ENCODE measurements at places on chromosomes 13 and 19. TPM values are rescaled to one million over a fixed set of nuclear protein-coding genes. Genes with fewer than 3 reads are reported as not detected.

TMEM145 gene
- total RNA-seq = 0.94 TPM

GRCh38 chr13:112857914-112858490 is 111.0 kb upstream of the MCF2L start:
- DNase-seq = no peak
- H3K4me3 ChIP-seq = no peak overlapping the region
- H3K27me3 ChIP-seq = no peaks in the 10 kb centered on the region
- H3K36me3 ChIP-seq = peaks cover 15% of the 10 kb centered on the region
- no peak overlapping the region for H3K27ac ChIP-seq

DNA sequence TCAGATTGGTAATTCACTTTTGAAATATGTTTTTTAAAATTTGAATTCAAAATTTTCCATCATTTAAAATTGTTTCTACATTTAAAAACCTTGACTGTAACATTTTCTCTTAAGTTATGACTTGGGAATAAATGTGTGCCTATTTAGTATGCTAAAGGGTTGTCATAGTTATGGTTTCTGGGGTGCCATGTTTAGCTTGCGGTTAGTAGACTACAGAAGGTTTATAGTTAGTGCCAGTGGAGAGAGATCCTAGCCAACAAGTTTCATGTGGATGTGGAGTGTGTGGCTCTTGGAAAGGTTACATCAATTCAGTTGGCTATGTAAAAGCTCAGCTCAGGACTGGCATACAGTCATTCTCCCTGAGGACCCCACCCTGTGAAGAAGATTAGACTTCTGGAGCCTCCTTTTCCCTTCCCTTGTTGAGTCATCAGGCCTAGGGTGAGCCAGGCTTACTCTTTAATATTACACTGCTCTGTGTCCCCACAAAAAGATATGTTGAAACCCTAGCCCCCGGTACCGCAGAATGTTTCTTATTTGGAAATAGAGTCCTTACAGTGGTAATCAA is 20.4 kb downstream of the LMO7 start:
- no peak for DNase-seq
- no peaks in the 10 kb centered on the region for H3K4me1 ChIP-seq
- H3K4me3 ChIP-seq = no peak overlapping the region
- no peak overlapping the region for H3K27ac ChIP-seq
- peaks cover 8% of the 10 kb centered on the region for H3K36me3 ChIP-seq

- peaks cover 23% of the 10 kb centered on the region for H3K36me3 ChIP-seq
- H3K4me1 ChIP-seq = peaks cover 4% of the 10 kb centered on the region
- H3K4me3 ChIP-seq = no peak overlapping the region
- no peak overlapping the region for H3K27ac ChIP-seq
- H3K27me3 ChIP-seq = no peaks in the 10 kb centered on the region
These were observed 12.8 kb upstream of the TMEM86B start for GRCh38 chr19:55241143-55241934.

DNA sequence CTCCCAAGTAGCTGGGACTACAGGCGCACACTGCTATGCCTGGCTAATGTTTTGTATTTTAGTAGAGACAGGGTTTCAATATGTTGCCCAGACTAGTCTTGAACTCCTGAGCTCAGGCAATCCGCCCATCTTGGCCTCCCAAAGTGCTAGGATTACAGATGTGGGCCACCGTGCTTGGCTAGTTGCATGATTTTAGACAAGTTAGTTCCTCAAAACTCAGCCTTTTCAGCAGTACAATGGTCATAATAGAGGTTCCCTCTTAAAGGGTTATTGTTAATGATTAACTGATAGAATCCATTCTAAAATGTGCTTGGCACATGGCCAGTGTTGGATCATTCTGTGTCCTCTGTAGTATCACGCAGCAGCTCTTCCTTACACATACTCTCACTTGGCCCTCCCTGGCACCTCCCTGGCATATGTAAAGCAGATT is 19.5 kb upstream of the IFT88 start:
- no peak overlapping the region for H3K4me3 ChIP-seq
- H3K36me3 ChIP-seq = no peaks in the 10 kb centered on the region
- no peaks in the 10 kb centered on the region for H3K27me3 ChIP-seq
- H3K27ac ChIP-seq = no peak overlapping the region
- peaks cover 2% of the 10 kb centered on the region for H3K4me1 ChIP-seq
- no peak for DNase-seq

GRCh38 chr19:42090672-42091071 is 14.7 kb downstream of the ZNF574 start:
- H3K36me3 ChIP-seq = peaks cover 6% of the 10 kb centered on the region
- peak overlapping the region; percentile 66 for H3K27ac ChIP-seq
- H3K4me3 ChIP-seq = peak overlapping the region; percentile 10
- peaks cover 31% of the 10 kb centered on the region for H3K4me1 ChIP-seq
- no peaks in the 10 kb centered on the region for H3K27me3 ChIP-seq

GRCh38 chr19:16205205-16206045 is 7.7 kb downstream of the AP1M1 start:
- no peaks in the 10 kb centered on the region for H3K27me3 ChIP-seq
- peaks cover 49% of the 10 kb centered on the region for H3K4me1 ChIP-seq
- H3K27ac ChIP-seq = no peak overlapping the region
- DNase-seq = no peak

- H3K27ac ChIP-seq = no peak overlapping the region
- DNase-seq = no peak
- no peaks in the 10 kb centered on the region for H3K36me3 ChIP-seq
- peaks cover 21% of the 10 kb centered on the region for H3K27me3 ChIP-seq
- peaks cover 23% of the 10 kb centered on the region for H3K4me1 ChIP-seq
These were observed 1.8 kb downstream of the F2RL3 start for GRCh38 chr19:16890461-16891184.

DNA sequence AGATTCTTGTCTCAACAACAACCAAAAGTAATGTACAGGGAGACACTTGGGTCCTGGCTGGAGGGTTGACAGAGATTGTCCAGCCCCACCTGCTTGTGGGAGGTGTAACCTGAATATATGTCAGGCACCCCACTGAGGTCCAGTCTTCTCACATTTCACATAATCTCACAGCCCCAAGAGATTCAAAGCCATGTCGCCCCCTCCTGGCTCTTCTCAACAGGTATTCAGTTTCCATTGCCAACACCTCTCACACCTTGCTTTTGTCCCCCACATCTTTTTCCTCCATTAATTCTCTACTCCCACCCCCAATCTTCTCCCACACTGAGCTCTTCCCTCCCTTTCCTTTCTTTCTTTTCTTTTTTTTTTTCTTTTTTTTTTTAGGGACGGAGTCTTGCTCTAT is 11.2 kb downstream of the UNC13A start:
- H3K4me3 ChIP-seq = no peak overlapping the region
- H3K4me1 ChIP-seq = peaks cover 5% of the 10 kb centered on the region
- H3K27me3 ChIP-seq = peaks cover 34% of the 10 kb centered on the region
- no peaks in the 10 kb centered on the region for H3K36me3 ChIP-seq
- no peak for DNase-seq

KPTN gene
- 8.0 TPM for total RNA-seq

DNA sequence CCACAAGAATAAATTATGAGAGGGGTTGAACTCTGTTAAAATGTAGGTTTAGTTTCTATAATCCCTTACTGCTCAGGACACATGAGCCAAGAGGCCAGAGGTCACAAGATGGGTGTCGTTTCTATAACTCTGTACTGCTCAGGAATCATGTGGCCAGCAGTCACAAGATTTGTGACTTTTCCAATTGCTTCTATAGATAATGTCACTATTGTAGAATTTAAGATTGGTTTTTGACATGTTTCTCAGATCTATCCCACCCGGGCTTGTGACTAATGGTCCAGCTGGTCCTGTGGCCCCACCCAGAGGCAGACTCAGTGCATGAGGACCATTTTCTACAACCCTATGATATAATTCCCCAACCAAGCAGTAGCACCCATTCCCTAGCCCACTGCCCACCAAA is 662.0 kb upstream of the KLF12 start:
- no peak overlapping the region for H3K27ac ChIP-seq
- H3K4me3 ChIP-seq = no peak overlapping the region
- no peak for DNase-seq
- H3K27me3 ChIP-seq = peaks cover 4% of the 10 kb centered on the region

SERPINE3 gene
- total RNA-seq = not detected

GRCh38 chr13:40087091-40088002 is 431.9 kb downstream of the COG6 start:
- no peaks in the 10 kb centered on the region for H3K4me1 ChIP-seq
- no peaks in the 10 kb centered on the region for H3K36me3 ChIP-seq
- no peak overlapping the region for H3K27ac ChIP-seq

SLC7A10 gene
- not detected for total RNA-seq

GRCh38 chr13:62653371-62653770 is 1237.7 kb upstream of the PCDH20 start:
- H3K36me3 ChIP-seq = no peaks in the 10 kb centered on the region
- no peak for DNase-seq
- no peak overlapping the region for H3K27ac ChIP-seq
- H3K4me3 ChIP-seq = no peak overlapping the region

DNA sequence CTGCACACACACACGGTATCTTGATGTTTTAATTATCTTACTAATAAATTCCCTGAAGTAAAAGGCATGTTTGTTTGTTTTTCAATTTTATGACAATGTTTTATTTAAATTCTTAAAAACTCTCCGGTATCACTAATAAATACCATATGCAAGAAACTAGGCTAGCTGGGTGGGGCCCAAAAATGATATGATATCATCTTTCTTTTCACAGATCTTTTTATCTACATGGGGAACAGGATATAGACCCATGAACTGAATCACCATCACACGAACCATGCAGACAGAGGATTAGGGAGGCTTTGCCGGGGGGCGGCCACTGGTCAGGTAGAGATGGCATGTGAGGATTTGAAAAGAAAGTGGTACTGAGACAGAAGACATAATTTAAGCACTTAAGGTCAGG is 266.4 kb downstream of the ENOX1 start:
- peaks cover 7% of the 10 kb centered on the region for H3K27me3 ChIP-seq
- H3K27ac ChIP-seq = no peak overlapping the region
- H3K36me3 ChIP-seq = peaks cover 1% of the 10 kb centered on the region
- DNase-seq = no peak
- no peak overlapping the region for H3K4me3 ChIP-seq
- H3K4me1 ChIP-seq = no peaks in the 10 kb centered on the region

GRCh38 chr19:38360839-38361631 is 13.3 kb upstream of the PSMD8 start:
- no peaks in the 10 kb centered on the region for H3K36me3 ChIP-seq
- peaks cover 10% of the 10 kb centered on the region for H3K4me1 ChIP-seq
- DNase-seq = no peak

ZIM2 gene
- not detected for total RNA-seq

DNA sequence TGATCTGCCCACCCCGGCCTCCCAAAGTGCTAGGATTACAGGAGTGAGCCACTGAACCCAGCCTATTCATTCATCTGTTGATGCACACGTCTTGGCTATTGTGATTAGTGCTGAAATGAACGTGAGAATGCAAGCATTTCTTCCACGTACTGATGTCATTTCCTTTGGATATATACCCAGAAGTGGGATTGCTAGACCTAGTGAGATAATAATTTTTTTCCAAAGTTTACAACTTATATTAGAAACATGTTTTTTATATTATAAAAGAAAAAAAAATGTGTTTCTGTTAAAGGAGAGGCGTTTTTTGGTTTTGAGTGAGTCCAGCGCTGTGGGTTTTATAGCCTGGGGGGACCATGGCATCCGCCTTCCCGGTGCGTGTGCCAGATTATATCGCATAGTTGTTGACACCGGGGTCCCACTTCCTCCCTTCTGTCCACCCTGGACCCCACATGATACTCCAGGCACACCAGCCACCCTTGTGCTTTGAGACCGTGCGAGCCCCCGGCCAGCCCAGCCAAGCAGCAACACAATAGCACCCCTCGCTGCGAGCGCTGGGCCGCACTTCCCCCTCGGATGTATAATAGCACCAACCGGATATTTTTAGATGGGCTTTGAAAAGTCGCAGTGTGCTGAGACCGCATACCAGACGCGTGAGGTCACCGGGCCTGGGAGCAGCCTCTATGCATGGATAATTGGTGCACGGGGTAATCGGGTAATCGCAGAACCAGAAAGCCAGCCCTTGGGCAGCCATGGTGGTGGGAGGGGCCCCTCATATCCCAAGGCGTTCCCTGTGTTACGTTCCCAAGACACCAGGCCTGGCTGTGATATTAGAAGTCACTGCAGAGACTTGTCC is 59.6 kb downstream of the MYO9B start:
- DNase-seq = peak; percentile 65
- peak overlapping the region; percentile 81 for H3K4me3 ChIP-seq
- peaks cover 20% of the 10 kb centered on the region for H3K4me1 ChIP-seq
- H3K27ac ChIP-seq = peak overlapping the region; percentile 85
- H3K27me3 ChIP-seq = no peaks in the 10 kb centered on the region
- peaks cover 38% of the 10 kb centered on the region for H3K36me3 ChIP-seq

C19orf38 gene
- total RNA-seq = 1.9 TPM

- H3K4me1 ChIP-seq = peaks cover 54% of the 10 kb centered on the region
- peak; percentile 74 for DNase-seq
These were observed 44.3 kb upstream of the CEACAM21 start for GRCh38 chr19:41531438-41532311.

DNA sequence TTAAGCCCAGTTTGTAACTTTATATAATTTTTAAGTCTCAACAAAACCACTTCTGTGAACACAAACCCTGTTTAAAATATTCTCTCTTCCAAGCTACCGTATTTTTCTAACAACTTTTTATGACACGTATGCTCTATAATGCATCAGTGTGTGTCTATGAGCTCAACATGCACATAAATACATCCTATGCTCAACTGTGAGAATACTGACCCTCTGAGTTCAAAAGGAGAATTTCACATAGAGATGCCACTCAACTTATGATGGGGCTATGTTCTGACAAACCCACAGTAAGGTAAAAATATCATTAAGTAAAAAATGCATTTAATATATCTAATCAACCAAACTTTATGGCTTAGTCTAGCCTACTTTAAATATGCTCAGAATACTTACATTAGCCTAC is 1139.7 kb upstream of the SPRY2 start:
- no peaks in the 10 kb centered on the region for H3K36me3 ChIP-seq
- H3K4me3 ChIP-seq = no peak overlapping the region
- no peak for DNase-seq
- no peaks in the 10 kb centered on the region for H3K4me1 ChIP-seq

- peaks cover 8% of the 10 kb centered on the region for H3K27me3 ChIP-seq
- H3K36me3 ChIP-seq = no peaks in the 10 kb centered on the region
- H3K4me1 ChIP-seq = no peaks in the 10 kb centered on the region
- no peak overlapping the region for H3K27ac ChIP-seq
- DNase-seq = no peak
- no peak overlapping the region for H3K4me3 ChIP-seq
These were observed 46.1 kb upstream of the TSC22D1 start for GRCh38 chr13:44622261-44622660.

DNA sequence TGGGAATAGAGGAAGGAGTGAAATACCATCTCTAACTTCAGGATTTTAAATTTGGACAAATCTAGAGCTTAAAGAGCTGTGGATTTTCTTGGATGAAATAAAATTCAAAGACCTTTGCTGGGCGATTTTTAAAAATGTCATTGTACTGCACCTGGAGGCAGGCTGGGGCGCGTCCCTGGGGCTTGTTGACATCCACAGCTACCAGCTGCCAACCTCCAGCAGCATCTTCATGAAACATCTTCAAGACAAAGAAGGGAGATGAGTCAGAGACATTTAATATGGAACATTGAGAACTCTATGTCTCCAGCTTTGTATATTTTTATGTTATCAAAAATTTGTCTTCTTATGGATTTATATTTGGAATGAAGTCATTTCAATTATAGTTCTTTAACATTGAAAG is 132.5 kb downstream of the NALCN start:
- H3K4me1 ChIP-seq = no peaks in the 10 kb centered on the region
- H3K27me3 ChIP-seq = no peaks in the 10 kb centered on the region
- no peaks in the 10 kb centered on the region for H3K36me3 ChIP-seq
- H3K4me3 ChIP-seq = no peak overlapping the region

ZNF578 gene
- 4.7 TPM for total RNA-seq

- H3K27ac ChIP-seq = no peak overlapping the region
- no peaks in the 10 kb centered on the region for H3K36me3 ChIP-seq
- peaks cover 2% of the 10 kb centered on the region for H3K27me3 ChIP-seq
- H3K4me3 ChIP-seq = no peak overlapping the region
These were observed 1.3 kb upstream of the FBL start for GRCh38 chr19:39847525-39847924.

Measured in activated naive CD8-positive, alpha-beta T cell treated with anti-CD3 and anti-CD28 coated beads, Interleukin-2, amount 10 ng/mL, durations not matched to agents 7 days and 5 days (primary cell).